NCI-H1092 treated with DMSO at 0.1 percent for 48 hours (cell line): ENCODE measurements at places on chromosomes 16 and 17.

- DNase-seq: no peak
Measured at GRCh38 chr17:17779015-17779611, 57.7 kb downstream of the SREBF1 start.

DNA sequence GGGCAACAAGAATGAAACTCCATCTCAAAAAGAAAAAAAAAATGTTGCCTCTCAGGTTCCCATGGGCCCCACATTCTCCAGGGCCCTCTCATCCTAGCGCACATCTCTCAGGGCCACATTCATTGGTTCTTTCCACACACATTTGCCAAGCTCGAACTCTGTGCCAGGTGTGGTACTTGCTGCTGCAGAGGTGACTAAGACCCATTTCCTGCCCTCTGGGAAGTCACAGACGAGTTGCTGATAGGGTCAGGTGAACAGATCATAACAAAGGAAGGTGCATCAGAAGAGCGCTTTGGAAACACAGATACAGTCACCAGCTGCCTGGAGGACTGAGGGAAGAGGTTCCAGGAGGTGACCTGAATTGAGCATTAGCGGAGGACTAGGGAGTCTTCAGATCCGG lies 1.0 kb downstream of the GSDMA start:
- DNase-seq: no peak

GRCh38 chr17:17508019-17508535 lies 11.9 kb upstream of the RASD1 start:
- DNase-seq: no peak

- no peak for DNase-seq
Measured at GRCh38 chr17:38508954-38509771, 80.9 kb downstream of the ARHGAP23 start.

GRCh38 chr16:20064931-20065330 lies 8.8 kb downstream of the GPR139 start:
- DNase-seq: no peak
